Umbilical cord (tissue), 2 donors: ENCODE measurements at places on chromosomes 6 and 20. TPM values are rescaled to one million over a fixed set of nuclear protein-coding genes. Genes with fewer than 3 reads are reported as not detected.

Gene PPP1R16B
- 2.6 TPM for total RNA-seq

Gene CST2
- not detected for total RNA-seq

Gene MUC21
- total RNA-seq, result not detected

Gene CYB5R4
- total RNA-seq, result 3.1 TPM

Gene C6orf52
- not detected for total RNA-seq

Gene CAGE1
- total RNA-seq, result 2.6 TPM

Gene MED20
- 15.2 TPM for total RNA-seq

Gene SALL4
- 3.6 TPM for total RNA-seq

Gene ABHD16B
- total RNA-seq, result not detected

Gene UNC93A
- total RNA-seq, result 0.72 TPM

Gene TRIM31
- 1.7 TPM for total RNA-seq

Gene STX11
- total RNA-seq, result 17.8 TPM

Gene SLC12A5
- total RNA-seq, result 9.1 TPM

Gene DACT2
- 8.7 TPM for total RNA-seq

Gene LST1
- total RNA-seq, result not detected

Gene C6orf62
- total RNA-seq, result 52.5 TPM

Gene CENPQ
- total RNA-seq, result 16.6 TPM

Gene ZNF322
- 22.9 TPM for total RNA-seq
